ENCODE measurements at places on chromosomes 5 and 9.

GRCh38 chr9:120892748-120893610 is 16.0 kb upstream of the PHF19 start:
- peak; percentile 74 for DNase-seq

DNA sequence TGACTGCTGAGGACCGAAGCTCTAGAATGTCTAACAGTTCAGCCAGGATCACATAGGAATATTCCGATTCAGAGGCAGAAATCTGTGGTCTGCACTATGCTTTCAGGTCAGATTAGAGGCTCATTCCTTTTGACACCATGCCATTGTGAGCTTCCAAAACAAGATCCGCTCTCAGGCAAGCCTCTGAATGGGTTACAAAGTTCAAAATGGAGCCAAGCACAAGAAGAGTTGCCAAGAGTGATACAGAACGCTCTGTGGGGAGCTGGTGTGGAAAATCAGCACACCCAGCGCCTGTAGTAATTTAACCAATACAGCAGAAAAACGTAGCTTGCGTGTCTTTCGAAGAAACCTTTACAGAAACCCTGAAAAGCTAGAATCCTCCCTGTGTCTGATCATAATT is 33.3 kb upstream of the FAT2 start:
- DNase-seq = no peak

- no peak for DNase-seq
These were observed 11.1 kb downstream of the PRRC2B start for GRCh38 chr9:131404987-131405386.

DNA sequence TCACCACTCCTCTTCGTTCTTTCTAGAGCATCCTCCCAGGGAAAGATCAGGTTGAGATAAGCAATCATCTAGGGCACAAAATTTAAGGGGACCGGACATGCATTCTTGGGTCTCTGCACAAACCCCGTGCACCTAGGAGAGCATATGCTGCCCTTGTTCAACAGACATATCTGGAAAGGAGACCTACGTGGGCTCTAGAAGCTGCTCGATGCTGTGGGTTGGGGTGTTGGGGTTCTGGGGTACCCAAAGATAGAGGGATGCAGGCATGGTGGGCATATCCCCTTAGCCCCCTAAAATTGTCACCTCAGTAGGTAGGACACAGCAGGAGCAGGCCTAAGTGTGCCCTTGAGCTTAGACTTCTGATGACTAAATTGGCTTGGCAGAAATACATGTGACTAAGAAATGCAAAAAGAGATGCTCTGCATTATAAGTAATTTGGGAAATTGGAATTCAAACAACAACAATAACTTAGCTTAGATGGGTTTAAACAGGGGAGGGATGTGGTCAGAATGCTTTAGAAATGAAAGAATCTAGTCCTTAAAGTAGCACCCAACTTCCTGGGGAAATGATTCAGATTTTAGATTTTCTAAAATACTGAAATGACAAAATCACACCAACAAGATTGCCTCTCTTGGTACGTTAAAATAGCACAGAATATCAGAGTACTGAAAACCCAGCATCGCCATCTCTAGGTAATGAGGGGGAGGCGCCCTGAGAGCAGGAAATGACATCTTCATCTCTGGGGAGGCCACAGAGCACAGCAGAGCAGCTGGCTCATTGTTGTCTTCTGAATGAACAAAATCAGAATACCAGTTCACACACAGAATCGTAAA is 172.3 kb downstream of the GNA14 start:
- peak; percentile 48 for DNase-seq

GRCh38 chr9:89143266-89143665 is 35.4 kb downstream of the SHC3 start:
- DNase-seq = no peak

DNA sequence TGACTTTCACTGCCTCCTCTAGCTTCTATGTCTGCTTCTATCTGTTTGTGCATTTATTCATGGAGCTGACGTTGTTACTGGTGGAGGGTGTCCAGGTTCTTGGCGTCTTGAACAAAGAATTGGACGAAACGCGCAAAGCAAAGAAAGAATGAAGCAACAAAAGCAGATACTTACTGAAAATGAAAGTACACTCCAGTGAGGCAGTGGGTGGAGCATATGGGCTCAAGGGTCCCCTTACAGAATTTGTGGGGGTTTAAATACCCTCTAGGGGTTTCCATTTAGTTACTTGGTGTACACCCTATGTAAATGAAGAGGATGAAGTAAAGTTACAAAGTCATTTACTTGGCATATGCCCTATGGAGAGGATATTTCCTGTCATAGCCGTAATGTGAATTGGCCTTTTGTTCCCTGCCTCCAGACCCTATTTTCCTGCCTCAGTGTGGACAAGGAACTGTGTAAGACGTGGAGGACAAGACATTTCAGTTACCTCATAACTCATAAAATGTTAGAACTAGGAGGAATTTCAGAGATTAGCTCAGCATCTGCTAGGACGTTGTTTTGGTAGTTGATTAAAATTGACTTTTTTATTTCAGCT is 3.1 kb downstream of the POLR3G start:
- DNase-seq = no peak

DNA sequence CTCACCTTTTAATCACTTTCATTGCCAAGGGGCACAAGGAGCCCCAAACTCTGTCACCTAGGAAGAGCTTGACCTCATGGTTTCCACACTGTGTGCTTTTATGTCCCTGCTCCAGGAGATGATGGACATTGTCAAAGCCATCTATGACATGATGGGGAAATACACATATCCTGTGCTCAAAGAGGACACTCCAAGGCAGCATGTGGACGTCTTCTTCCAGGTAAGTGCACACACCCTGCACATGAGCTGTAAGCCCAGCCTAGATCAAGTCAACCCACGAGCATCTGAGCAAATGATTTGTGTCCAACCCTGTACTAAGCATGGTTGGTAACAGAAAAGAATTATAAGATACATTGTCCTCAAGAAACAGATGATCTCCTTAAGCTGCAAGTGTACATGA is 50.8 kb upstream of the GABRP start:
- DNase-seq = no peak

DNA sequence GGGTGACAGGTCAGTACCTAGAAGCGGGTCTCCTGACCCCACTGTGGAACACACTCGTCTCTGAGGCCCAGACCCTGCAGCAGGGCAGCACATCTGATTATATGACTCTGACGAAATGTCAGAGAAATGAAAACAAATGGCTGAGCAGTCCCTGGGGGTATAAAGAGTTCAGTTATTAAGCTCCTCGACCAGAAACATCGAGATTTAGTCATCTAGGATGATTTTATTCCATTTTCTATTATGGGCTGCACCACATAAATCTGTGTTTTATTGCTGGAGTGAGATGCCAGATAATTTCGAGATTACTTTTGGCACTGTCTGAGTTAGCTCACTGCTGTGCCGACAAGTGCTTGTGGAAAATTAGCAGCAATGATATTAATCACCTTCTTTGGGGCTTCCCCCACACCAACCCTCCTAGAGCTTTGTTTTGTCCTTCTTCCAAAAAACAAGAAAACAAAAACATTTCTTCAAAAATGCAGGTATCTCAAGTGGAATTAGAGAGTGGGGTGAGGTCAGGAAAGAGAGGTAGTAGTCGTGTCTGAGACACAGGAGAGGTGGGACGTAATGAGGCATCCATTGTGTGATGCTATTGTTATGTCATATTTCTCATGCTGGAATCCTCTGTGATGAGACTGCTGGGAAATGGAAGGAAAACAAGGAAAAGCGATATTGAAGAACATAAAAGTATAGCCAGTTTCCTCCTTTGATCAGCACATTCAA is 495.5 kb downstream of the DMAC1 start:
- no peak for DNase-seq

GRCh38 chr5:66503203-66503789 is 92.9 kb upstream of the MAST4 start:
- DNase-seq = no peak

DNA sequence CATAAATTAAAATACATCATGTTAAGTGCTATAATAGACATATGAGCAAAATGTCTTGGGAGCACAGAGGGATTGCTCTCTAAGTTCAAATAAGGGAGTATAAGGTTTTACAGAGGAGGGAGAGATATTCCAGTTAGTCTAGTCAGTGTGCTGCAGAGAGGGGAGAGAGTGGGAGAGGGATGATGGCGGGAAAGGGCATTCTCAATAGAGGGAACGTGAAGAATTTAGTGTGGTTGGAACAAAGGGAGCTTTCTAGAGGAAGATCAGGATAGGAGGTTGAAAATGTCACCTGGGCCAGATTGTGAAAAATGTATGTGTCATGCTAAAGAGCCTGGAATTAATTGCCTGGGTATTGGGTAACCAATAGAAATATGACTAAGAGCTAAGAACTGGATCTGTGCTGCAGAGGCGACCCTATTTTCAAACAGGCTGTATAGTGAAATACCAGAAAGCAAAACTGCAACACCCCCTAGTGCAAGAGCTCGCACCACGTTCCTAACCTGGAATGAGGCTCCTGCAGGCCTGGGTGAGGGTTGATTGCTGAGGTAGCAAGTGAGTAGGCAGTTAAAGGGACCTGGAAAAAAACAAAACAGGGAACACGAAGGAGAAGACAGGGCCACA is 791.8 kb upstream of the C9orf72 start:
- DNase-seq = no peak

- no peak for DNase-seq
These were observed 107.1 kb upstream of the POC5 start for GRCh38 chr5:75824323-75824722.

DNA sequence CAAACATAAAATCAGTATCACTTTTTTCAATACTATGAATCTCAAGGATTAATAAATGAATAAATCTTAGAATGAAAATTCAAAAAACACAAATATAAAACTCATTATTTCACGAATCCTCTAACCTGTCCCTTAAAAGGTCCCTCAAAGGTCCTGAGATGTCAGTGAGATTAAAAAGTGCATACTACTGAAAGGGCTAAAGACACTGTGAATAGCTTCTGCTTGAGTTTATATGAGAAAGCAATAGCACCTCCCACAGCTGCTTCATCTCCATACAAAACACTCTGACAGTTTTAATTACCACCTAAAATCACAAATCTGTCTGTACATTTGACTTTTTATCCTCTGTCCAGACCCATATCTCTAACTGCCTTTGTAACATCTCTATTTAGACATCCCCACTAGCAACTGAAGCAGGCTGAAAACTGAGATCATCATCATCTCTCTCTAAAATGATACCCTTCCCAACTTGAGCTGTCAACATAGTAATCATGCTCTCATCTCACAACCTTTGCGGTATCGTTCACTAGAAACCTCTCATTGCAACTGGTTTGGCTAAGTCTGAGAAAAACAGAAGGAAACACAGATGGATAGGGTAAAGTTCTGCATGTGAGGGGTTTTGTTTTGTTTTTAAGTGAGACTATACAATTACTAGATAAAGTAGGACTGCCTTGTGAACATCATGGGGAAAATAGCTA is 56.3 kb downstream of the TBCA start:
- no peak for DNase-seq

- DNase-seq = no peak
These were observed 53.9 kb downstream of the MEF2C start for GRCh38 chr5:88829054-88829453.

DNA sequence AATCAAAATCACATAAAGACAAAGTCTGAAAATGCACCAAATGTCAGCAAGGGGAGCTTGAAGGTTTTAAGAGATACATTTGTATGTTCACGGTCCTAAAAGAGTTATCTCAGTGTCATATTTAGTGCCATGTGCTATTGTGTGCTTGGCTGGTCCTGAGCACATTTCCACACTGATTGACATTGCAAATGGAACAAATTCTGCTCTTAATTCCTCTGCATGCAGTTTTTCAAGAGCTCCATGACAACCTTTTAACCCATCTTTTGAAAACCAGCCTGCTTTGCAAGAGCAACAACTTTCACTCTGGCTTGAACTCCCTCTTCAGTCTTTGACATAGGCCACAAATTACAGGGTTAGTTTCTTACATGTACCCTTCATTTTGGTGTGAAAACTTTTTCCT is 175.4 kb upstream of the ACTBL2 start:
- DNase-seq = no peak

DNA sequence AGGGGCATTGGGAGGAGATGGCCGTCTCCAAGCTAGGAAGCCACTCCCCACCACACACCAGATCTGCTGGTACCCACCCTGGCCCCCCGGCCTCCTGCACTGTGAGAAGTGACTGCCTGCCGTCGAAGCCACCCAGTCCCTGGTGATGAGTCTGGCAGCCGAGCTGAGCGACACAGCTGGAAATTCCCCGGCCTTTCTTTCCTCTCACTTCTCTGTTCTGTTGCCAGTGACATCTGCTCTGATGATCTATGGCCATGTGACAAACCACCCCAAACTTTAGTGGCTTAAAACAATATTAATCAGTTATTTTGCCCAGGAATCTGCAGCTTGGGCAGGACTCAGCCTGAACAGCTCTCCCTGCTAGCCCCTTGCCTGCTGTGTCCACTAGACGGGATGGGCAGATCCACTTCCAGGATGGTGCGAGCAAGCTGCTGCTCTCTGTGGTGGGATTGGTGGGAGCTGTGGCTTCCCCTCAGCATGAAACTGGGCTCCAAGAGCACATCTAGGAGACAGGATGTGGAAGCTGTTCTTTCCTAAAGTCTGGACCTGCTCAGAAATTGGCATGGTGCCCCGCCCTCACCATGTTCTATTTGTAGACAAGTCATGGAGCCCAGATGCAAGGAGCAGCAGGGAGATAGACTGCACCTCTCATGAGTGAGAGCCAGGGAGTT is 211.2 kb downstream of the GADD45G start:
- DNase-seq = no peak

DNA sequence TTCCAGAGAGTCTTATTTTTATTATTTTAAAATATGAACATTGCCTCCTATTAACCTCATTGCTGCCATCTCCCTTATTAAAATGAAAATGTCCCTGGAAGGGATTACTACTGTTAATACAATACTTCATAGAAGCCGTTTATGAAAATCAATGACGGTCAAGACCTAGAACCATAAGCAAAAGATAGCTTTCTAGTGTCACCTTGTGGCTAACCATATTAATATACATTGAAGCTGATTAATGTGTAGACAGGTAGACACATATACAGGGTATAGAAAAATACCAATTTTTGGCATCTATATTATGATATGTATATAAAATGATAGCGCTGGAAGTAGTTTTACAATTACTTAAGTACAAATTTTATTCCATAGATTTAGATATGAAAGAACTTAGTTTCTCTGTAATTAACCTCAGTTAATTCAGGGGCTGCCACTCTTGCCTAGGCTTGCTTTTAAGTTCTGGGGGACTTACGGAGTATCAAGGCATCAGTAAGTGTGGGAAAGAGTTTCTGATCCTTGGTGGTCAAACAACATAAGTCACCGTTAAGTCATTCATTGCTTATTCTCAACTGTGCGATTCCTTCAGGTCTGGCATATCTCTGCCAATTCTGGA is 2.5 kb upstream of the YTHDC2 start:
- DNase-seq = no peak
